Sigmoid colon (tissue), 7 donors: ENCODE measurements at places on chromosomes 2 and 18.
A peak's percentile ranks its signal among the peaks of the same experiment; 100 is the strongest.

- DNase-seq = no peak
Measured at GRCh38 chr18:40577981-40578365, 1377.1 kb upstream of the PIK3C3 start.

GRCh38 chr18:12282442-12283039, 25.5 kb upstream of the TUBB6 start:
- no peak for DNase-seq

DNA sequence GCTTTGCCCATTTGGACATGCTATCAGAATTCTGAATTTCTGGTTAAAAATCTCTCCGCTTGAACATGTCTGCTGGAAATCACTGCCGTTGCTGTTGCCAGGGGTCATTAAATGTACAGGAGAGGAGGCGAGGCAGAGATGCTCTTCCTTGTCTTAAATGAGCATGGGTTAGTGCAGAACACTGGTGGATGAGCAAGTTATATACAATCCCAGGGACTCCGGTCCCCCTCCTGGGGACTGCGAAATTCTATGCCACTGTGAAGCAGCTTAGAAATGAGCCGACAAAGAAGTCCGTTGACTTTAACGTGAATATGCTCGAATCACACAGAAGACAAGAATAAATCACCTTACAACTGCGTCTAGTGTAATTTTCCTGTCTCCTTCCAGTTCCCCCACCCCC, 95.1 kb upstream of the KLHL14 start:
- DNase-seq = no peak

DNA sequence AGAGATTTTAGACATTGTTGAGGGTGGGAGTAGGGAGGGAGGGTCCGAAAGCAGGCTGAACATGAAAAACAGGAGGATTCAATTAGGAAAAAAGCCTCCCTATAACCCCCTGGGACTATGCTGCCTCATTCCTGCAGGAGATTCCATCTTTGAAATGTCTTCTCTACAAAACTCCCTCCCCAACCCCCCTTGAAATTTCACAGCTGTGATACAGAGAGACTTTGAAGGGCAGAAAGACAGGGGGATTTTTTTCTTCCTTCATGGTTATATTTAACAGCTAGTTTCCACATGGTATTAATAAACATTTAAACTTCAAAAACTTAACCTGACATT, 57.6 kb downstream of the TRIB2 start:
- no peak for DNase-seq

DNA sequence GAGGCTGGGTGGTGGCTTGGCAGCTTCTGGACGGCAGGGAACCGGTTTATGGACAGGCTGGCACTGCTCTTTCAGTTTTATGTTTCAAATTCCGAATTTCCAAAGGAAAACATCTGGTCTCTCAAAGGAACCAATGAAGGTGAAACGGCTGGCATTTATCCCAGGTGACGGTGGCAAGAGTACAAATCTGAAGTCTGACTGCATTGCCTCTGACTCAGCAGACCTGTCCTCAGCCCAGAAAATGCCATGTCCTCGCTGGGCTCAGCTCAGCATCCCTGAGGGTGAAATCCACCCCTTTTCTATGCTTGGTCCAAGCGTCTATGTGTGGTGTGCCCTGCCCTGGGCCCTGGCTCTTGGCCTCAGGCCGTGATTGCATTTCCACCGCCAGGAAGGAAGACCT, 38.1 kb downstream of the NAPG start:
- no peak for DNase-seq

- DNase-seq = no peak
Measured at GRCh38 chr2:80519699-80520291, 215.2 kb upstream of the LRRTM1 start.

DNA sequence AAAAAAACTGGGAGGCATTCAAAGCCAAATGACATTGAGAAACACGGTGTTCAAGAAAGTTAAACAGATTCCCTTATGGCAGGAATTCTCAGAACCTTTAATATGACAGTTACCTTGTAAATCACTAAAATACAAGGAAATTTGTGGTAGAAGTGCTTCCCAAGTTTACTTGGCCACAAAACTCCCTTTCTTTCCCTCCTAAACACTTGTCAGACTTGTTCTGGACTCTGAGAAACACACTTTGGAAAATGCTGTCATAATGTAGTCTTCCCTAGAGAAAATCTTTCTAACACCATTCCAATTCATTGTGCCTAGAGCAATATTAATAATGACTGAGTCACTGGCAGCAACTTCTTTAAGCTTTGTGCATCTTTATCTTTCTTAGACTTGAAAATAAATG, 140.4 kb downstream of the ANKRD44 start:
- no peak for DNase-seq

DNA sequence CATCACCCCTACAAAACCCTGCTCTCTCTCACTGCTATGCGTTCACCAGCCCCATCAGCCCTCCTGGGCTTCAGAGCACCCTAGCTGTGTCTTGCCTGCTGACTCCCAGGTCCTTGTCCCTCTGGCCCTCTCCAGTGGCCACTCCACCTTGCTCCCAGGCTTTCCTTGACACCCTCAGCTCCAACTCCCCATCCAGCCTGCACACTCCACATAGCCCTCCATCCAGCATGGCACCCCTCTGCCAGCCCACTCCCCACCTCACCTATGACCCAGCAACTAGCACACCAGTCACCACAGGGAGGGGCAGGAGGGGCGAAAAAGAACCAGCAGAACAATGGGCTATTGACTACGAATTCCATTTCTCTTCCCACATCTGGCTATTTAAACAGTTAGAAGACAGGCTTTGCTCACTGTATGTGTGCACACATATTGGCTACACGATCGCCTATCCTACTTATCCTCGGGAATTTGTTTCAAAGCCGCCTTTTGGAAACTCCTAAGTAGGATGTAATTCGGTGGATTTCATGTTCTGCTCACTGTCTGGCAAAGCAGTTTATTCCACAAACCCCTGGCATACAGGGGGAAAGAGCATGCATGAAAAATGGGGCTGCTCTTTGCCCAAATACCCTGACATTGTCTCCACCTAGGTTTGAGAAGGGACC, 195.3 kb downstream of the SMAD2 start:
- DNase-seq = peak; percentile 41

DNA sequence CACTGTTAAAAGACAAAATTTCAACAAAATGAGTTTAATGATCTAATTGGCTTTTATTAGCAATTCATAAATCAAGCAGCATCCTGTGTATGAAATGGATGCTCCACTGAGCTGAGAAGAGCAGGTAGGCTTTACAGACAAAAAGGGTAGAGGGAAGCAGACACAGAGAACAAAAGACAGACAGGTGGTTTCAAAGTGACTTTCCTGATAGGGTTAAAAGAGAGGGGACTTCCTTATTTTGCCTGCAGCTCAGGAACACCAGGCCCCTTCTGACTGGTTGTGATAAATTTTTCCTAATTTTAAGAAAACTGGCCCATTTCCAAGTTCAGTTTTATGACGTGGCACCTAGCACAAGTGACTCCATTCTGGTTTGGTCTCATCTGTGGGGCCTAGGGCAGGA, 11.9 kb downstream of the TEX51 start:
- DNase-seq = no peak

GRCh38 chr2:18763338-18763737, 174.0 kb upstream of the NT5C1B start:
- DNase-seq = no peak

GRCh38 chr2:100451092-100451491, 19.2 kb upstream of the NMS start:
- no peak for DNase-seq

GRCh38 chr2:185990861-185991525, 252.4 kb downstream of the FSIP2 start:
- no peak for DNase-seq

- DNase-seq = no peak
Measured at GRCh38 chr18:21672521-21673267, 31.9 kb downstream of the ABHD3 start.

DNA sequence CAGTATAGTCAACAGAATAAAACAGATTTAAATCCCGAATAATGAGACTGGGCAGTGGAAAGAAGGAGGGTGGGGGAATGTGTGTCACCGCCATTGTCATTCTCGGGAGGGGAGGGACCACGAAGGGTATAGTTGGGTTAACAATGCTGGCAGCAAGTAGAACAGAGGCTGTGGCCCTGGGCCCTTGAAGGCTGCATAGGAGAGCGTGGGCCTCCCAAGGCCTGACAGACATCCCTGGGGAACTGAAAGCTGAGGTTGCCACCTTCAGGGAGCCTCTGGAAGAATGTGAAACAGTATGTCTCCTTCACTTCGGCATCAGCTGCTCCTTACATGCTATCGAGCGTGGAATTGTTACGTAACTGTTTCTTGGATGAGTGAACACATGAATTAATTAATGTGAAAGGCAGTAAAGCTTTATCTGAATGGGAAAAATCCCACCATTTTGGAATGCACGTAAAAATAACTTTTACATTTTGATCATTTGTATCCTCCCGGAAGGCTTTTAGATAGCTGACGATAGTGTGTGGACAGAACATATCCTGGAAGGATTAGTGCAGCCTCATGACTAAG, 92.8 kb upstream of the TTC39C start:
- DNase-seq = no peak

- DNase-seq = no peak
Measured at GRCh38 chr18:69998523-69998987, 50.9 kb upstream of the CD226 start.

DNA sequence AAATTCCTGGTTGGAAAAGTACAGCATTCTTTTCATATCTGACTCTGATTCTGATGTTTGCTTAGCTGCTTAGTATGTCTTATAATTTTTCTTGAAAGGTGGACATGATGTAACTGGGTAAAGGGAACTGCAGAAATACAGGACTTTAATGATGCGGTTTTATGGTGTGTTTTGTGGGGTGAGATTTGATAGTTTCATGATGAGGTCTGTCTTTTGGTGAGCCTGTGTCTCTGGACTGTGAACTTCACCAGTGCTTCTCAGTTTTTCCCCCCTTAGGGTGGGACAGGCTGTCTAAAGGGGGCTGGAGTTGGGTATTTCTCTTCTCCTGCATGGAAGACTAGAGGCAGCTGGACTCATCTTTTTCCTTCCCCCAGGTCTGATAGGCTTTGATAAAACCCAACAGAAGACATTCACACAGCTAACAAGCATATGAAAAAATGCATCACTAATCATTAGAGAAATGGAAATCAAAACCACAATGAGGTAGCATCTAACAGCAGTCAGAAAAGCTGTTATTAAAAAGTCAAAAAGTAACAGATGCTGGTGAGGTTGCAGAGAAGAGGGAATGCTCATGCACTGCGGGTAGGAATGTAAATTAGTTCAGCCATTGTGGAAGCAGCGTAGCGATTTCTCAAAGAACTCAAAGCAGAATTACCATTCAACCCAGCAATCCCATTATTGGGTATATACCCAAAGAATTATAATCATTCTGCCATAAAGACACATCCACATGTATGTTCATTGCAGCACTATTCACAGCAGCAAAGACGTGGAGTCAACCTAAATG, 77.6 kb downstream of the EPC2 start:
- no peak for DNase-seq

DNA sequence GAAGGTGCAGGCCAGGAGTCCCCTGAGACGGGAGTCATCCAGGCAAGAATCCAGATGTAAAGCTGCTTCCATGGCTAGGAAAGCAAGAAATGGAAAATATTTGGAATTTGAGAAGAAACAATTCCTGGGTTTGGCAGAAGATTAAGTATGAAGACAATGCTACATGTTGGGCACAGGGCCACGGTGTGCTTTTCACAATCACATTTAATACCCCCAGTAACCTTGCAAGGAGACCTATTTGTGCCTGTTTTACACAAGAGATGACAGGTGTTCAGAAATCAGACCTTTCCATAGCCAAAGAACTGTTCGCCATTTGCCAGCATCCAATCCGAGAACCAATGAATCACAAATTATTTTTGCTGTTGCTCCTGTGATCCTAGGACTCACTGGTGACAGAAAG, 50.5 kb downstream of the KCTD1 start:
- no peak for DNase-seq

GRCh38 chr2:191521608-191522208, 156.2 kb upstream of the NABP1 start:
- no peak for DNase-seq

DNA sequence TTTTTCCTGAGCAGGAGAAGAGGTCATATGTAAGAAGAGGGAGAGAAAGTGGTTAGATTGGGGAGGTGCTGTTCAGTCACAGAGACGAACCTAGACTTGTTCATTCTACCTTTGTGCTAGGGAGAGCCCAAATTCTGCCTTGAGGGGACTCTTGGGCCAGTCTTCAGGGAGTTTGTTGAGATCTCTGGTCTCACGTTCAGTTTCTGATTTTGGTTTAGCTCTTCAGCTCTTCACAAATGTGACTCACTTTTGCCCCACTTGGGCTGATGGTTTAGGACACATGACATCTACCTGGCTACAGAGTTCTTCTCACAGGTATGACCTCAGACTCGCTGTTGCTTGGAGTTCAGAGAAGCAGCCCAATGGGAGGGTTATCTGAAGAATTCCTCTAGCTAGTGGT, 49.2 kb upstream of the DARS1 start:
- no peak for DNase-seq
